ENCODE measurements at places on chromosomes 3 and 15.
A peak's percentile ranks its signal among the peaks of the same experiment; 100 is the strongest.

DNA sequence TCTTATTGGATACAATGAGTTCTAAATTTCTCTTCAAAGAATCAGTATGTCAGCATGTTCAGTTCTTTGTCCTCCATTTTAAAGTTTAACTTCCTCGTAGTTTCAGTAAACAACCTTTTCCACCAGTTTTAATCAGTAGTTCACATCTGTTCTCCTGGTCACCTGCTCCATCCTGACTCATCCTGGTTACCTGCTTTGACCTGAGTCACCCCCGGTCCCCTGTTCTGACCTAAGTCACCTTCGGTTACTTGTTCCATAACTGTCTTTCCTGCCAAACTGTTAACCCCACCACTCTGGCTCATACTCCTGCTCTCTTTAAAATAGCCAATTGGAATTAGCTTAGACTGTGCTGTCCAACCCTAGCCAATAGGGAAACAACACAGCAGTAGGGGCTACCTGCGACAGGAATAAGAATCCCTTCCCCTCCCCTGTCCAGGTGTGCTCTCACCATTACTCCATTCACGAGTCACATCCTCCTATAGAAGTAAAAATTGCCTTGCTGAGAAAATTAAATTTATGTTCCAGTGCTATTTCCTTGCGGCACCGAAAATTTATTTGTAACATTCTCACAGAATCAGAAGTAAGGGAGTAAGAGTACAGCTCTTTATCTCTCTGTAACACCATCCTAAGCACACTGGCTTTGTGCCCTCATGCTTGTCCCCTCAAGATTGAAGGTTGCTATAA, 23.8 kb downstream of the TRANK1 start:
- H3K4me3 ChIP-seq = no peak overlapping the region
- no peak for DNase-seq
- H3K27me3 ChIP-seq = no peaks in the 10 kb centered on the region
- H3K36me3 ChIP-seq = no peaks in the 10 kb centered on the region

GRCh38 chr15:57437564-57437963, 61.3 kb downstream of the CGNL1 start:
- H3K4me3 ChIP-seq = no peak overlapping the region
- no peaks in the 10 kb centered on the region for H3K4me1 ChIP-seq
- H3K27me3 ChIP-seq = no peaks in the 10 kb centered on the region
- H3K36me3 ChIP-seq = no peaks in the 10 kb centered on the region

DNA sequence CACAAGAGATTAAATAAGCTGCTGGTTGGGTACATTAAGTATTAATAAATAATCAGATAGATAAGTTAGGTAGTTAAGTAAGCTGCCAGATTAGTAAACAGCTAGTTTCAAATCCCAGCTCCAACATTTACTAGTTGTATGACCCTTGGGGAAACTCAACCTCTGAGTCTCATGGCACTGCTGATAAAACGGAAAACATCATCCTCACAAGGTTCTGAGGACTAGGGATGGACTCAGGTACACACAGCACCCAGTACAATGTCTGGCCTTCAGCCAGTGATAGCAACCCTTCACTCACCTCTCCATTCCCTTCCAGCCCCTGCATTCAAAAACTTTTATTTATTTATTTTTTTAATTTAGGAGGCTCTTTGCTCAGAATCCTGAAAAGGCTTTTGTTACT, 32.3 kb downstream of the B3GNT5 start:
- no peaks in the 10 kb centered on the region for H3K36me3 ChIP-seq
- peak overlapping the region; percentile 9 for H3K4me3 ChIP-seq
- DNase-seq = peak; percentile 25
- peaks cover 12% of the 10 kb centered on the region for H3K4me1 ChIP-seq
- H3K27ac ChIP-seq = peak overlapping the region; percentile 92
- H3K27me3 ChIP-seq = peaks cover 5% of the 10 kb centered on the region

- no peaks in the 10 kb centered on the region for H3K27me3 ChIP-seq
- no peak overlapping the region for H3K27ac ChIP-seq
- no peak overlapping the region for H3K4me3 ChIP-seq
- no peak for DNase-seq
- H3K4me1 ChIP-seq = no peaks in the 10 kb centered on the region
- no peaks in the 10 kb centered on the region for H3K36me3 ChIP-seq
Observed at GRCh38 chr3:61616586-61616985, 55.2 kb downstream of the PTPRG start.

DNA sequence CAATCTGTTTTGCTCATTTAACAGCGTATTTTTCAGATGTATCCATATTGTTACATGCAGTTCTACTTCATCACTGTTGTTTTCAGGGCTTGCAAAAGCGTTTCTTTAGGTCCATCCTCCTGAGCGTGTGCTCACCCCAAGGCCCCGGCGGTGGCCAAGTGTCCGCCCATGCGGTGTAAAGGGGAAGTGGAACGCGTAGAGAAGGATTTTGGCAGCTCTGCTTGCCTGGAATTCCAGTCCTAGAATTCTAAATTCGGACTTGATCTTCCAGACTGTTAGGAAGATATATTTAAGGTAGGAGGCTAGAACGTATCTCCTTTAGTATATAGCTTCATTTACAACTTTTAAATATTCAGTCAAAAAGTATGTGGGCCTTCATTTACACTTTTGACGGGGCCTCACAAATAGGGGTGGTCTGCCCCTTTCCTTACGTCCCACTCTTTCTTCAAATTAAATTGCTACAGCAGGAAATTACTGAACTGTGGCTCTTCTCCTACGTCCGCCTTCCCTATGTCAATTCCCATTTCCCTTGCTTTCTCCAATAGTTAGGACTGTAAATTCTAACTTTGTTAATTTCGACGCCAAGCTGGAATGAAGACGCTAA, 609 bp upstream of the TBC1D23 start:
- no peaks in the 10 kb centered on the region for H3K36me3 ChIP-seq
- H3K4me1 ChIP-seq = peaks cover 28% of the 10 kb centered on the region
- H3K27me3 ChIP-seq = no peaks in the 10 kb centered on the region
- H3K27ac ChIP-seq = peak overlapping the region; percentile 97
- DNase-seq = no peak
- peak overlapping the region; percentile 99 for H3K4me3 ChIP-seq

- peak overlapping the region; percentile 69 for H3K4me3 ChIP-seq
- peaks cover 8% of the 10 kb centered on the region for H3K4me1 ChIP-seq
- H3K27me3 ChIP-seq = peaks cover 16% of the 10 kb centered on the region
- peak; percentile 8 for DNase-seq
- peak overlapping the region; percentile 92 for H3K27ac ChIP-seq
Observed at GRCh38 chr3:105369500-105370371, 3.0 kb downstream of the ALCAM start.

DNA sequence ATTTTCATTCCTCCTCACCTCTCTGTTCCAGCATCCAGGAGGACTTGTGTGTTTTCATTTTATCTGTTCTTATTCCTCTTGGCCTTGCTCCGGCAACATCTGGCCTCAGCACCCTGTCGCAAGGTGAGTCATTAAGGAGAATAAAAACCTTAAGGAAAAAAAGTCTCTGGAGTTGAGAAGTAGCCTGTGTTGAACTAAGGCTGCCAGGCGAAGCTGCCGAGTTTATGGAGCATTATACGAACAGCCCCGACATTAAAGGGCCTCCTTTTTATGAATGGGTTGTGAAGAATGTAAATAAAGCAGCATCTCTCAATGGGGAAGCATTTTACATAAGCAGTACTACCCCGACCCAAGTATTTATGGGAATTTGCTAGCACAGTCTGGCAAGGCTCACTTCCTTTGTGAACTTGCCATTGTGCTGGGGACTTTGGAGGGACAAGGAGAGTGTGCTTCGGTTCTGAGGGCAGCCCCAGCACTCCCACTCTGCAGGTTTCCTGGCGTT, 4.7 kb downstream of the BAHD1 start:
- no peaks in the 10 kb centered on the region for H3K36me3 ChIP-seq
- DNase-seq = no peak
- H3K4me3 ChIP-seq = no peak overlapping the region
- peaks cover 3% of the 10 kb centered on the region for H3K4me1 ChIP-seq

GRCh38 chr3:59920822-59921221, 871.0 kb upstream of the CFAP20DC start:
- H3K27ac ChIP-seq = no peak overlapping the region
- H3K4me1 ChIP-seq = peaks cover 9% of the 10 kb centered on the region
- no peak for DNase-seq
- H3K36me3 ChIP-seq = peaks cover 5% of the 10 kb centered on the region

DNA sequence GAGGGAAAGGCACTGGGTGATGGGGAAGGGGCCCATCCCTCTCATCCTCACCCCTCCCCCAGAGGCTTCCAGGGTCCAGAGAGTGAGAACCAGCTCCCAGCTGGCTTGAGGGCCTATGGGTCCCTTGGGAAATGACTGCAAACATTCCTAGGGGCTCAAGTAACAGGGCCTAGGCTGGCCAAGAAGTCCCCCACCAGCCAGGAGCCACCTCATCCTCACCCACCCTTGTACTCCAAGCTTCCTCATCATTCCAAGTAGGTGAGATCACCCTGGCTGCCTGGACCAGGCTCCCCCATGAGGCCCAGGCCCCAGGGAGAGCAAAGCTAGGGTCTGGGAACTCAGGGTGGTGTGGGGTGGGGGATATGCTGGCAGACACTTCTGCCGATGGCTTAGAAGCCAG, 14.8 kb downstream of the LOXL1 start:
- peaks cover 2% of the 10 kb centered on the region for H3K4me1 ChIP-seq
- no peak overlapping the region for H3K4me3 ChIP-seq
- H3K27me3 ChIP-seq = no peaks in the 10 kb centered on the region
- H3K27ac ChIP-seq = no peak overlapping the region
- no peaks in the 10 kb centered on the region for H3K36me3 ChIP-seq

- H3K4me1 ChIP-seq = peaks cover 5% of the 10 kb centered on the region
- H3K27me3 ChIP-seq = no peaks in the 10 kb centered on the region
- H3K4me3 ChIP-seq = no peak overlapping the region
- no peak overlapping the region for H3K27ac ChIP-seq
- H3K36me3 ChIP-seq = peaks cover 32% of the 10 kb centered on the region
Observed at GRCh38 chr3:197522881-197523441, 32.8 kb downstream of the BDH1 start.

- DNase-seq = no peak
- no peak overlapping the region for H3K4me3 ChIP-seq
- no peaks in the 10 kb centered on the region for H3K27me3 ChIP-seq
- H3K4me1 ChIP-seq = no peaks in the 10 kb centered on the region
- H3K36me3 ChIP-seq = no peaks in the 10 kb centered on the region
- H3K27ac ChIP-seq = no peak overlapping the region
Observed at GRCh38 chr3:125605756-125606155, 10.5 kb upstream of the OSBPL11 start.

GRCh38 chr3:14057701-14058100, 67.0 kb downstream of the CHCHD4 start:
- H3K4me3 ChIP-seq = no peak overlapping the region
- no peaks in the 10 kb centered on the region for H3K36me3 ChIP-seq

- no peak overlapping the region for H3K27ac ChIP-seq
- no peaks in the 10 kb centered on the region for H3K36me3 ChIP-seq
- H3K27me3 ChIP-seq = no peaks in the 10 kb centered on the region
Observed at GRCh38 chr15:70038730-70039392, 58.9 kb downstream of the TLE3 start.

DNA sequence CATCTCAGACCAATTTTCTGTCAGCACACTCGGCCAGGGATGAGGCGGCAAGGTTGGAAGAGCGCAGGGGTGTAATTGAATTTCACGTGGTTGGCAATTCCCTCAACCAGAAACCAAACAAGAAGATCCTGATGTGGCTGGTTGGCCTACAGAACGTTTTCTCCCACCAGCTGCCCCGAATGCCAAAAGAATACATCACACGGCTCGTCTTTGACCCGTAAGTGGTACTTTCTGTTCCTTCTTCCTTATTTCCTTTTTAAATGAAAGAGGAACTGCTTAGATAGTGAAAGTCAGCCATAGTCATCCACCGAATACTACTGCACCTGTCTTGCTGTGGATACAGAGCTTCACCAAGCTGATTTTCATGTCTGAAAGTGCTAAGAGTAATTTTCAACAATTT, 60.1 kb downstream of the SGO1 start:
- no peaks in the 10 kb centered on the region for H3K27me3 ChIP-seq
- H3K27ac ChIP-seq = no peak overlapping the region
- peaks cover 84% of the 10 kb centered on the region for H3K36me3 ChIP-seq
- no peaks in the 10 kb centered on the region for H3K4me1 ChIP-seq
- H3K4me3 ChIP-seq = no peak overlapping the region
- DNase-seq = no peak

DNA sequence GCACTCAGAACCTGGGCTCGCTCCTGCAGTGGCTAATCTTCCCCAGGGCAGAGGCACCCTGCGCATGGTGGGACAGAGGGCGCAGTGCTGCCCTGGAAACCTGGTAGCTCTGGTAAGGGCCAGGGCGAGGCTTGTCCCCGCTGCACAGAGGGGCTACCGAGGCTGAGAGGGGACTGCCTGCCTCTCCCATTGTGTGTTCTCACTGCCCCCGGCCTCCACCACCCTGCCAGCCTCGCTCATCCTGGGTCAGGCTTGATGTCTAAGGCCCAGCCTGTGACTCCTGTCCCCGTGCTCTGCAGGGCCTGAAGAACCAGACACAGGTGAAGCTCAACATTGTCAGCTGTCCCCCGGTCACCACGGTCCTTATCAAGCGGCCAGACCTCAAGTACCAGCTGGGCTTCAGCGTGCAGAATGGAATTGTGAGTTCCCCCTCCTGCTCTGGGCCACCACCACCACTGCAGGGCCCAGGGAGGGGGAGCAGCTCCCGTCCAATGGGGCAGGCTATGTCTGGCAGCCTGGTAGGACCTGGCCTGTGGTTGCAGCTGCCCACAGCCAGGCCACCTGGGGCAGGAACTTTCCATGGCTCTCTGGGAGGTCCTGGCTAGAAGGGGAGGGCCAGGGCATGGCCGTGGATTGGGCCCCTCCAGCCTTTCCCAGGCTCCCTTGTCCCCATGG, 161.5 kb downstream of the NSMCE3 start:
- no peak for DNase-seq
- peaks cover 48% of the 10 kb centered on the region for H3K36me3 ChIP-seq
- no peak overlapping the region for H3K4me3 ChIP-seq

- peaks cover 7% of the 10 kb centered on the region for H3K27me3 ChIP-seq
- H3K27ac ChIP-seq = no peak overlapping the region
- H3K4me3 ChIP-seq = no peak overlapping the region
- H3K36me3 ChIP-seq = no peaks in the 10 kb centered on the region
- DNase-seq = no peak
- peaks cover 5% of the 10 kb centered on the region for H3K4me1 ChIP-seq
Observed at GRCh38 chr15:100310041-100310405, 31.8 kb downstream of the ADAMTS17 start.

DNA sequence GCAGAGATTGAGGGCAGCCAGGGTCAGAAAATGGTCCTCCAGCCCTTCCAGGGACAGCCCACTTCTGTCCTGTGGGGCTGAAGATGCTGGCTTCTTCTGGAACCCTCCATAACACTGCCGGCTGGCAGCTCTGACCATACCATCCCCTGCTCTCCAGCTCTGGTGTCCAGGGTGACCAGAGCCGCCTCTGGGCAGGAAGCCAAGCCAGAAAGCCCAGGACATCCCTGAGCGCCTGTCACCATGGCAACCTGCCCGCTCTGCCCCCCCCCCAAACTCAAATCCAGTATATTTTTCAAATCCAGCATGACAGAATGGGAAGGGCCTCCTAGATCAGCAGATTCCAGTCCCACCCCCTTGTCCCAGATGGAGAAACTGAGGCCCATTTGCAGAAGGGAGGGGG, 420 bp upstream of the TMIE start:
- no peak overlapping the region for H3K27ac ChIP-seq
- no peaks in the 10 kb centered on the region for H3K36me3 ChIP-seq
- H3K4me1 ChIP-seq = peaks cover 13% of the 10 kb centered on the region
- peaks cover 43% of the 10 kb centered on the region for H3K27me3 ChIP-seq
- H3K4me3 ChIP-seq = no peak overlapping the region

All from T-cell (primary cell).